ENCODE measurements at places on chromosomes 2 and 18.

GRCh38 chr18:3875961-3876360, 426.0 kb downstream of the TGIF1 start:
- DNase-seq = no peak

- DNase-seq = no peak
Observed at GRCh38 chr2:107281637-107282036, 395.7 kb upstream of the ST6GAL2 start.

DNA sequence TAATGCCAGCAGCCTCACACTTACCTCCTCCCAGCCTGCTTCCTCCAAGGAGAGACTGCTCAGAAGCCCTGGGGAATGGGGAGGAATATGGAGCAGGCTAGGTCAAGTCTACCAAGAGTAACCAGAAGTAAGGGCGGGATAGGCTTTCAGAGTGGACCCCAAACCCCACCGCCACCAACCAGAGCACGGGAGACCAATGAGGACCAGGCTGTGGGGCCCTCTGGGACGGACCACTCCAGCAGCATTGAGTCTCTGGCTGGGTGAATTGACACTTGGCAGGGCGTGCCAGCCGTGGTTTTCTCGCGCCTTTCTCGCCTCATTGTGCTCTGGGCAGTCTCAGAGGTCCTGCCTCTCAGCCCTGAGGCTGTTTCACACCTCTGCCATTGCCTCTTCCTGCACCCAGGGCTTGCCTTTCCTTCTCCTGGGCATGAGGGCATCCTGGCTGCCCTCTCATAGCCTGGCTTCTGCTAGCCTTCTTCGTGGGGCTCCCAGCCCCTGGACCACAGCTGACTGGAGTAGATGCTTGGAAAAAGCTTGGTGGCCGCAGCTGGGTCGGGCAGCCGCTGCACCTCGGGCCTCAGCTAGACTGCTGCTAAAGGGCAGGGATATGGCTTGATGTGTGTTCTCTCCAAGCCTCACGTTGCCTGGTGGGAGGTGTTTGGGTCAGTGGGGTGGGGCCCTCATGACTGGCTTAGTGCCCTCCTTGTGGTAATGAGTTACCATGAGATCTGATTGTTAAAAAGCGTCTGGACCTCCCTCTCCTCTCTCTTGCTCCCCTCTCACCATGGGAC, 40.5 kb upstream of the HS6ST1 start:
- no peak for DNase-seq

- no peak for DNase-seq
Observed at GRCh38 chr2:42602218-42602875, 33.9 kb downstream of the MTA3 start.

DNA sequence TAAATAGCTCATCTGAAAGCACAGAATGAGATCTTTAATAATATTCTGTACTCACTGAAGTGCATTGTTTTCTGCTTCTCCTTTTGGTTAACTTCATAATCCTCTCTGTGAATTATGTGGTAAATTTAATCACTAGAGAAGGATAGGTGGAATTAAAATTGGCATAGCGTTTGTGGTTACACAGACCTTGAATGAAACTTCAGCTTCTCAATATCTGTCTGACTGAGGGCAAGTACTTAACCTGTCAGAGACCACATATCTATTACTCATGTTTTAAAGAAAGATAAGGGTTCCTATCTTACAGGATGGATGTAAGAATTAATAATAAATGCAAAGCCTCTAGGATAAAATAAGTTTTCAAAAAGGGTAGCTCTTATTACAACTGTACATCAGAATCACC, 861.8 kb downstream of the TRIB2 start:
- DNase-seq = no peak

DNA sequence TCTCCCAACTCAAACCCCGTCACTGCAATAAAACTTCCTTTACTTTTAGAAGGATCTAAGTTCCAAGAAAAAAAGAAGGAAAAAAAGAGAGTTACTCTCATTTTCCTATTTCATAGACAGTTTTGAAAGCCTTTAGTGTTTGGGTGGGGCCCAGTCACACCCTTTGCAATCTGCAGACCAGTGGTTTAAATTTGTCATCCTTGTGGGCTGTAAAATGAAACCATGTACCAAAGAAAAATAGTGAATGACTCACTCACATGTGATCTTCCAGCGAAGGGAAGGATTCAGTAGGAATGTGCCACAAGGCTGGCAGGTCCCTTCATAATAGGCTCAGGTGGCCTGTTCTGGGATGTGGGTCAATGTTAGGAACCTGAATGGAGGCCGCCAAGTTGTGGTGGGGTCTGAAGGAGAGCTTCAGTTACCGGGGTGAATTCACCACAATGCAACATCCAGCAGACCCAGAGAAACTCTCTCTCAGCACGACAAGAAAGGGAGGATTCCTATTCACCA, 28.3 kb downstream of the ANXA4 start:
- DNase-seq = no peak

DNA sequence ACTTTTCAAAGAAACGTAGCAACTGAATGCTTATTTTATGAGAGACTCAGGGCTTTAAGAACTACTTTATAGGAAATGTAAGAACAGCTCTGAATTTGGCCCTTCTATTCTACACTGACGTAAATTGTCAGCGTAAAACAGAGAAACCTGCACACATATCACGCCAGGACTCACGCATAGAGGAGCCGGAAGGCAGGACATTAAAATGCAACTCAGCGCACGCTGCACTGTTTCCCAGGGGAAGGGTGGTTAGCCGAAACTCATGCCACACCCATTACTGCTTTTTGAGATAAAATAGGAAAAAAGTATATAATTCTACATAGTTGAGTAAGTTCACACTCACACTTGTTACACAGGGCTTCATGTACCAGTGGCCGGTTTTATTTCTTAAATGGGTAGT, 7.4 kb downstream of the TUBB6 start:
- no peak for DNase-seq

GRCh38 chr2:31523871-31524492, 56.8 kb downstream of the SRD5A2 start:
- no peak for DNase-seq

- no peak for DNase-seq
Observed at GRCh38 chr2:84778911-84779690, 101.8 kb downstream of the TRABD2A start.

DNA sequence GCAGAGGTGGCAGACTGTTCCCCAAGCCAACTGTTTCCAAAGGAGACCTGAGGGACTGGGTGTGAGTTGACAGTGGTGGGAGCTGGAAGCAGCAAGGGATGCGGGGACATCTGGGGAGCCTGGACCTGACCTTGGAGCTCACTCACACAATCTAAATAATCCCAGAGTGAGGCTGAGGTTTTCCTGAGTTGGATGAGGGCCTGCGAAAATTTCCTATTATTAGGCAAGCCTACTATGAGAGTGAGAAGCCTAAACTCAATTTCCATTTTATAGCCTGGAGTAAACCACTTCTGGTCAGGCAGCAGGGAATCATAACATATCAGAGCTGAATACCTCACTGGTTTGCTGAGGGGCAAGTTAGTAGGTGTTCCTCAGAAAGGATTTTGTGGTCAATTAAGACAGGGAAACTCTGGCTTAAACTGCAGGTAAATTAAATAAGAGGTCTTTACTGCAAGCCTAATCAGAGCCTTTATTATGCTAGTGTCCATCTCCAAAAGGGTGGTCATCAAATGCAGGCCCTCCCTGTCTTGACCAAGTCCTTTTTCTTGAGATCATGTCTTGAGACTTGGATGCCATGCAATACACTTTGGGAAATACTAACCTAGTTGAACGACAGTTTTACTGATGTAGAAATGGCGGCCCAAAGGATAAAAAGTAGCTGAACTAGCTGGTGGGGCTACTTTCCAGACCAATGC, 1.7 kb upstream of the COX5B start:
- no peak for DNase-seq

- no peak for DNase-seq
Observed at GRCh38 chr18:57754577-57755338, 48.4 kb downstream of the ATP8B1 start.

DNA sequence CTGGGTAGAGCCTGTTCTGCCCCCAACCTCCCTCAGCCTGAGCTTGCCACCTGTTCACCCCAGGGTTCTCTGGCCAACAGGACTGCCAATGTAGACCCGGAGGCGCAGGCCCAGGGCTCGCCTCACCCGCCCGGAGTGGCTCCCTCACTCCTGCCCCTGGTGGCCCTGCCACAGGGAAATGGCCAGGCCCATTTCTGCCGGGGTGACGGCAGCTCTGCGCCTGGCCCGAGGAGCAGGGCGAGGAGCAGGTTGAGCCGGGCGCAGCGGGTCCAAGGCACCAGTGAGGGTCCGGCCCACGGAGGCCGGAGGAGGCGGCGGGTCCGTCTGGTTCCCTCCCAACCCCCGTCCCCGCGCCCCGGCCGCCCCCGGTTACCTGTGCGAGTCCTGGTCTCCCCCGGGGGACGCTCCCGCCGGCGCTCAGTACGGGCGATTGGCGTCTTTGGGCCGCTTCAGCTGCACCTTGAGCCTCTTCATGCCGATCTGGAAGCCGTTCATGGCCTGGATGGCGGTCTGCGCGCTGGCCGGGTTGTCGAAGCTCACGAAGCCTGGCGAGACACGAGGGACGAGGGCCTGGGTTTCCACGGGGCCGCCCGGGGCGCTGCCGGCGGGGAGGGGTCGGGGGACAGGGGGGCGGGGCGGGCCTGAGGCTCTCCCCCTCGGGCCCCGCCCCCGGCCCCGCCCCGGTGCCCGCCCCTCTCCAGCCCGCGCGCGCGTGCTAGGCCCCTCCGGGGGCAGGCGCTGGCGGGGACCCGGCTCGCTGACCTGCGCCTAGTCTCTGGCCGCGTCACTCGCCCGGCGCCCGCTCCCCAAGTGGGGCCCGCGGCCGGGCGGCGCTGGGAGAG, 312.0 kb downstream of the CELF4 start:
- no peak for DNase-seq

DNA sequence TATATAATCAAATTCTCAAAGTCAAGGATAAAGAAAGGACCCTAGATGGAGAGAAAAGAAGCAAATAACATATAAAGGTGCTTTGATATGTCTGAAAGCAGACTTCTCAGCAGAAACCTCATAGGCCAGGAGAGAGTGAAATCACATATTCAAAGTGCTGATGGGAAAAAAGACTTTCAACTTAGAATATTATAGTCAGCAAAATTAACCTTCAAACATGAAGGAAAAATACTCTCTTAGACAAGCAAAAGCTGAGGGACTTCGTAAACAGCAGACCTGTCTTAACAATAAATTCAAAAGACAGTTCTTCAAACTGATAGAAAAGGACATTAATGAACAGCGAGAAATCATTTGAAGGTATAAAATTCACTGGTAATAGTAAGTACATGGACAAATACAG, 107.2 kb upstream of the KCNH7 start:
- DNase-seq = no peak

DNA sequence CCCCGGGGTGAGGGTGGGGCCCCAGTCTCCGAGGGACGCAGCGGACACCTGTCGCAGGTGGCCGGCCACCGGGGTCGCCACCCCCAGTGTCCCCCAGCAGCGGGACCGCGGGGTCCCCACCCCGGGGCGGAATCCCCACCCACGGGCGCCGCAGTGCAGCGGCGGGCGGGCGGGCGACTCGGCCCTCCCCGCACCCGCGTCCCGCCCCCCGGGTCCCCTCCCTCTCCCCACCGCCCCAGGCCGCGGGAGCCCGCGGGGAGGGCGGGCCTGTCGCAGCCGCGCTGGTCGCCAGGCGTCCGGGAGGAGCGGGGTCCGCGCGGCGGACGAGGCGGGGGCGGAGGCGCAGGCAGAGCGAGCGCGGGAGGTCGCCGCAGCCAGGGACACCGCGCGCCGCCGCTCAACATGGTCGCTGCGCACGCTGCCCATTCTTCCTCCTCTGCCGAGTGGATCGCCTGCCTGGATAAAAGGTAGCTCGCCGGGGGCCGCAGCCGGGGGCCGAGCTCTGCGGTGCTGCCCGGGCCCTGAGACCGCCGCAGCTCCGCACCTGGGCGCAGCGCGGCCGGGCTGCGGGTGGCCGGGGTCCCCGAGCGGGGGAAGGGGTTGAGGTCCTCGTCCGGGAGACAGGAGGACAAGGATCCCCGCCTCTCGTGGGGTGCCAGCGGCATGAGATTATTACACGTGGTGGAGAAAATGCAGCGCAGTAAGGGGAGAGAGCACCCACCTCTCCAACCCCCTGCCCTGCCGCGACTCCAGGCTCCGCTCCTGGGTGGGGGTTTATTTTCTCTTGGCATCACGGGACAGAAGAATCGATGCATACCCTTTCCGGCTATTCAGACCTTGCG, at the start of gene RAPGEF4:
Gene RAPGEF4, plus strand, starts transcription at position 264 of the 842 bp plus-strand sequence. Its CDS starts 139 bp downstream, at position 403.
- DNase-seq = no peak

GRCh38 chr2:241314226-241315092, 1.0 kb downstream of the HDLBP start:
- no peak for DNase-seq

GRCh38 chr2:144239306-144239705, 280.6 kb downstream of the ZEB2 start:
- DNase-seq = no peak

DNA sequence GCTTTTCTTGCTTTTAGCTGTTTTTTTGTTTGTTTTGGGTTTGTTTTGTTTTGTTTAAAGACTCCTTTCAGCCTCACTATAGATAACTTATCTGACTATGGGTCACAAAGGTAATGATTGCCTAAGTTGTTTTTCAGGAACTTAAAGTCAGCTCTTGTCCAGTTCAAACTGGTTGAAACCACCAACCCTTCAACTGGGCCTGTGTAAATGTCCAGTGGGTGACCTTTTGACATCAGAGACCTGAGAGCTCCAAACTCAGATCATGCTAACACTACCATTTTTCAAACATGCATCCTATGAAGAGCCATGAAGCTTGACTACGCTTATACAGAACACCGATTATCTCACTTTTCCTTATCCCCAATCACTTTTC, 144.6 kb upstream of the RMP24 start:
- DNase-seq = no peak

DNA sequence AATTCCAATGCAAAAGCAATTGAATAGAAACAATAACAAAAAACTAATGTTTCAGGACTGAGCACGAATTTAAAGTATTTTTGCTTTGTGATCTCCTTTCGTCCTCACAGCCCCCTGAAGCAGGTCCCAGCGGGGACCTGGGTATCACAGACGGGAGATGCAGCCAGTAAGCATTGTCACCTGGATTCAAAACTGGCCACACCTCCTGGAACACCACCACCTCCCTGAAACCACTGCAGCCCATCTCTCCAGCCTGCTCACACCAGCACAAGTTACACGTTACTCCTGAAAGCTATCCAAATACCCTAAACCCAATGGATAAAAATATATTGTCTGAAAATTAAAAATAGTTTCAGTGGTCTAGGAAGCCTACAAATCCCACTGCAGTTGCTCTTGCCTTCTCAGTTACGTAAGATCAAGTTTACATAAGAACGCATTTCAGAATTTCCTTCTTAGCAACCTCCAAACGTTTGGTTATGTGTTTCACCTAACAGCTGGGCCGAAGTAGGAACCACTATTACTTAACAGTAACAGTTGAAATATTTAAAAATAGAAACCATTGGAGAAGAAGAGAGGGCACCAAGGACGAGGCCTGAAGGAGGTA, 178.0 kb downstream of the HDAC4 start:
- DNase-seq = no peak

DNA sequence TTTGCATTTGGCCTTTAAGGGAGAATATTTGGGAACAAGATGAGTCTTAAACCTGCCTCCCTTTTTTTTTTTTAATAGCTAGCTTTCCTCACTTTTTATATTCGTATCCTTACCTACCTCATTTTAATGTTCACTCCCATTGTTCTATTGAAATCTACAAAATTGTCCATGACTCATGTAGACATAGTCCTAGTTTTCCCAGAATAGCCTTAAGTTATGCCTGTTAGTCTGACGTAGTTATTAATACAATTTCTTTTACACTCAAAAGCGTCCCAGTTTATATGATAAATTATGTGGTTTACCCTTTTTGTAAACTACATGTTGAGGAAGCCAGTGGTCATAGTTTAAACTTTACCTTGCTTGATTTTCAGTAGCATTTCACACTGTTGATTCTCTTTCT, 73.4 kb downstream of the UBR3 start:
- DNase-seq = no peak

- DNase-seq = no peak
Observed at GRCh38 chr2:68385220-68385906, 20.3 kb downstream of the PLEK start.

- no peak for DNase-seq
Observed at GRCh38 chr2:10519394-10519740, 71.2 kb upstream of the ODC1 start.
